Thymus (tissue), 14 donors: ENCODE measurements at places on chromosomes 4 and X. TPM values are rescaled to one million over a fixed set of nuclear protein-coding genes. Genes with fewer than 3 reads are reported as not detected.

ASB12 gene
- total RNA-seq = 0.09 TPM

TLR6 gene
- 2.5 TPM for total RNA-seq

ERVMER34-1 gene
- 0.05 TPM for total RNA-seq

XG gene
- total RNA-seq = 1.0 TPM

GRCh38 chr4:126458993-126459392, 1144.2 kb downstream of the FAT4 start:
- no peaks in the 10 kb centered on the region for H3K36me3 ChIP-seq
- DNase-seq = no peak
- no peak overlapping the region for H3K27ac ChIP-seq
- H3K27me3 ChIP-seq = no peaks in the 10 kb centered on the region

DNA sequence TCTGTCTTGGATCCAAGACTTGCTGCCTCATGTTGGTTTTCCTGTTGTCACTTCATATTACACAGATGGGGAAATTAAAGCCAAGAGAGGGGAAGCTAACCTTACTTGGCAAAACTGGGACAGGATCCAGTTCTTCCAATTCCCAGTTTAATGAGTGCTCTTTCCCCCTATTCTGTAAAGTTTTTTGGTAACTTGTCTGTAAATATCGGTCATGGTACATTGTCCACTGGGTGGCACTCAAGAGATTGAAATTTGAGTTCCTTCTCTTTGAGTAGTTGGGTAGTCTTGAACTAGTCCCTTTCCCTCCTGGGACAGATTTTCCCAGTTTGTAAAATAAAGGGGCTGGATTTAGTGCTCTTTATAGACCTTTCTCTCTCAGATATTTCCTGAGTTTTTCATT, 12.4 kb upstream of the EOLA2 start:
- no peak overlapping the region for H3K4me3 ChIP-seq
- no peak overlapping the region for H3K27ac ChIP-seq
- no peak for DNase-seq
- H3K36me3 ChIP-seq = peaks cover 2% of the 10 kb centered on the region

DNA sequence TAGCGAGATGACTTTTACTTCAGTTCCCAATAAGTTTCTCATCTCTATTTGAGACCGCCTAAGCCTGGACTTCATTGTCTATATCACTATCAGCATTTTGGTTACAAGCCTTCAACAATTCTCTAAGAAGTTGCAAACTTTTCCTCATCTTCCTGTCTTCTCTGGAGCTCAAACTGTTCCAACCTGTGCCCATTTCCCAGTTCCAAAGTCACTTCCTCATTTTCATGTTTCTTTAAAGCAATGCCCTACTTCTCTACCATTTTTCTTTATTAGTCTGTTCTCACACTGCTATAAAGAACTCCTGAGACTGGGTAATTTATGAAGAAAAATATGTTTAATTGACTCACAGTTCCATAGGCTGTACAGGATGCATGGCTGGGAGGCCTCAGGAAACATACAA, 251.9 kb downstream of the TECRL start:
- no peaks in the 10 kb centered on the region for H3K4me1 ChIP-seq
- no peaks in the 10 kb centered on the region for H3K36me3 ChIP-seq
- DNase-seq = no peak
- H3K27me3 ChIP-seq = no peaks in the 10 kb centered on the region
- H3K4me3 ChIP-seq = no peak overlapping the region
- no peak overlapping the region for H3K27ac ChIP-seq

DNA sequence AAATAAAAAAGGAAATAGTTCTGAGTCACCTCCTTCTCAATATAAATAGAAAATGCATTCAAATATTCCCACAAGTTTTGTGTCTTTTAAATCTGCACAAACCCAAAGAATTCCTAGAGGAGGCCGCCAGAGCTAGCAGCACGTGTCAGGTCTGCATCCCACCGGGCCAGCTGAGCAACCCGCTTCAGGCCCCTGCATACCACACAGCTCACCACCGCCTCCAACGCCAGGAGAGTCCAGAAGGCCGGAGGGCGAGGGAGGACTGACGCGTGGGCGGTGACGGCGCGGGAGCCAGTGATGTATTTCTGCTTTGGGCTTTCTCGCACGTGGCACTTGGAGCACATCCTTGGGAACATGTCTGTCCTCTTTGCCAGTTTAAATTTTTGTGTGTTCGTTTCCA, 61.9 kb upstream of the CLDN34 start:
- no peaks in the 10 kb centered on the region for H3K4me1 ChIP-seq
- DNase-seq = no peak
- no peaks in the 10 kb centered on the region for H3K36me3 ChIP-seq
- no peak overlapping the region for H3K4me3 ChIP-seq
- no peak overlapping the region for H3K27ac ChIP-seq

DNA sequence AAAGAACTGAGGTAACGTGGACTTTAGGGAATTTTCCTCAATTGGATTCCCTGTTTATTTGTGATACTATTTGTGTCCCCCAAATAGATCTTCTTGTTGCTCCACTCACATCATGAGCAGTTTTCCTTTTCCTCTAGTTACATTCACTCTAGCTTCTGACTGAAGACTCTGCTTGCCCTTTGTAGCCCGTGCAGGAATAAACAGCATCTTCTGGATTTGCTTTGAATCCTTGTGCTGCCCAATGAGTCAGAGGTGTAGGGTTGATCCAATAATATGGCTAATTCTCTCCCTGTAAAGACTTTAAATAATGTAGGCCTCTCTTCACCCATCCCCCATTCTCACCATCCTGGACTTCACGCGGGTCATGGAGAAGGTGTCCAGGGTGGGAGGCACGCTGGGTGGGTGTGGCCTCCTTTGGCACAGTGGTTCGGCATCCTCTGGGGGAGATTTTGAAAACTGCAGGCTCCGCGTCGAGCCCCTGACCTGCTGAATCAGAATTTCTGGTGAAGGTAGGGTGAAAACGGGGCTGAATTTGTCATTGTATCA, 9.0 kb downstream of the HAND2 start:
- H3K27ac ChIP-seq = no peak overlapping the region
- no peak overlapping the region for H3K4me3 ChIP-seq
- peaks cover 95% of the 10 kb centered on the region for H3K27me3 ChIP-seq

- peaks cover 3% of the 10 kb centered on the region for H3K4me1 ChIP-seq
- H3K27me3 ChIP-seq = no peaks in the 10 kb centered on the region
- no peaks in the 10 kb centered on the region for H3K36me3 ChIP-seq
- no peak overlapping the region for H3K27ac ChIP-seq
Measured at GRCh38 chr4:76578002-76578560, 143.1 kb downstream of the SHROOM3 start.

GRCh38 chr4:14580061-14580460, 422.2 kb upstream of the CPEB2 start:
- no peak for DNase-seq
- H3K4me1 ChIP-seq = no peaks in the 10 kb centered on the region
- H3K4me3 ChIP-seq = no peak overlapping the region
- H3K36me3 ChIP-seq = no peaks in the 10 kb centered on the region
- H3K27ac ChIP-seq = no peak overlapping the region
